GM12878 (cell line): ENCODE measurements at places on chromosomes 4 and X. TPM values are rescaled to one million over a fixed set of nuclear protein-coding genes. Genes with fewer than 3 reads are reported as not detected.
A peak's percentile ranks its signal among the peaks of the same experiment; 100 is the strongest.

GRCh38 chr4:1347410-1347864, 429 bp downstream of the UVSSA start:
- no peak for DNase-seq

- no peak for DNase-seq
These were observed 999 bp downstream of the NAP1L5 start for GRCh38 chr4:88696630-88697029.

DNA sequence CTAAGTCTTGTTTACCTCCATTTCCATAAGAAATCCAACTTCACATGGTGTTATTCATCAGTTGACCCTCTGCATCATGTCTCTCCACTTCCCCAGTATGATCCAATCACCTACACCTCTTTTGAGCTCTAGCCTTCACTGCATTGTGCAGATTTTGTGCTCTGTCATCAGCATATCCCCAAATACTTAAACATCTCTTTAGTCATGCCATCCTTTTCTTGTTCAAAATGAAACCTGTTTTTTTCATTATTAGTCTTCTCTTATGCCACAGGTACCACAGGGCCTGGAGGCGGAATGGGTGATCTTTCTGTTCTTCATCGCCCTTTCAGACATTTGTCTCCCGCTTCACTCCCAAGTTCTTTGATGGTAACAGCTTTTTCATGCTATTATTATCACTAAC, 382.7 kb upstream of the GALNTL6 start:
- no peak for DNase-seq

DNA sequence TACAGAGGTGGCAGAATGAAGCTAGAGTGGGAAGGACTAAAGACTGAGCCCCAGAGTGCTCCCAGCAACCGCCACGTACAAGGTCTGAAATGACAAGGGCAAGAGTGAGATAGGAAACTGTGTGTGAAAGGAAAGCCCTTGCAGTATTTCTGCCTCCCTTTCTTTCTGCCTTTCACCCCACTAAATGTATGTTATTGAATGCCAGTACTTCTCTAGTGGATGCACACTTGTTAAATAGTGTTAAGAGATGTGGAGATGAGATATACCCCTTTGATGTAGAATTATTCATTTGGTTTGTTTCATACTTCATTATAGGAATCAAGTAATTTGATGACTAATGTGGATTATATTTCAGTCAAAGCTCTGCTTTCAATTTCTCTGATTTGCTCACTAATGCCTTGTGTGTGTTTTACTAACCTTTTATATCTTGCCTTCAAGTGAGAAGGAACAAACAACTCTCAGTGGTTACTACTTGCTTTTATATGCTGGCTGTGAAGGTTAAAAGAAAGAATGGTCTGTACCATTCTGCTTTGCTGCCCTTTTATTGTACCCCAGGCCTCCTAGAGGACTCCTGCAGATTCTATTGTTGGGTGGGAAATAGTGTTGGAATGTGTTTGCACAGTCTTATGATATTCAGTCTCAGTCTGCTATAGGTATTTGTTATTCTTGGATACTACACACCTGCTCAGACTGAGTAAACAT, 8.0 kb upstream of the ANXA3 start:
- DNase-seq = no peak

DNA sequence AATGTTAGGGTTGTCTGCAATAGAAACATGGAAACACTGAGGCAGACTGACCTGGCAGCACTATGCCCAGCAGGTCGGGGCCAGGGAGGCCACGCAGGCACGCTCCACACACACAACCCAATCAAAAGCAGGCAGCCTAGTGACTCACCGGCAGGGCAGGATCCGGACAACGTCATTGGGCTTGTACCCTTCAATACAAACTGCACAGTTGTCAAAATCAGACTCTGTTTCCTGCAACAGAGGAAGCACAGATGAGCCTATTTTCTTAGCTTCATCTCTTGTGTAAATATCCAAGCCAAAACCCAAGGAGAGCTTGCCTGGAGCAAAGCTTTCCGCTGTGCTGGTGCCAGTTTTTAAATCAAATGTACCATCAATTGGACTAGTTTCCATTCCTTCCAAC, 185.8 kb downstream of the RNF150 start:
- DNase-seq = no peak

- DNase-seq = no peak
These were observed 186.3 kb upstream of the FTHL17 start for GRCh38 chrX:31258166-31258565.

- no peak for DNase-seq
These were observed 12.3 kb downstream of the TRIM2 start for GRCh38 chr4:153216546-153216945.

- DNase-seq = no peak
These were observed 27.6 kb downstream of the MORF4L2 start for GRCh38 chrX:103658681-103659433.

DNA sequence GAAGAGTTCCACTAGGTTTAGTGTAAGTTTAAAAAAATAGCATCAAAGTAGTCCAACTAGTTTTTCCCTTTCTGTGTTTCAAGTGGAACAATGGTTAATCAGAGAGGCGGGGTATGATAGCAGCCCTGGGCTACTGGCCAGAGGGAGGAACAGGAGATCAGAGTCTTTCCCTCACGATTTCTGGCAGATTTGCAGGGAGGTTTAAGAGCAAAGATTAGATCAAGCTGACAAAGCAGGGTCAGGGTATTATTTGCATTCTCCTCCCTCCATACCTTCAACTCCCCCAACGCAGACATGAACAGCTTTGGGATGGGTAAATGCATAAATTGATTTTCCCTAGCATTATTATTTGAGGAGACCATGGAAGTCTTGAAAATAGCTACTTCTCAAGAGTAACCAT, 277.6 kb upstream of the DIAPH2 start:
- no peak for DNase-seq

DNA sequence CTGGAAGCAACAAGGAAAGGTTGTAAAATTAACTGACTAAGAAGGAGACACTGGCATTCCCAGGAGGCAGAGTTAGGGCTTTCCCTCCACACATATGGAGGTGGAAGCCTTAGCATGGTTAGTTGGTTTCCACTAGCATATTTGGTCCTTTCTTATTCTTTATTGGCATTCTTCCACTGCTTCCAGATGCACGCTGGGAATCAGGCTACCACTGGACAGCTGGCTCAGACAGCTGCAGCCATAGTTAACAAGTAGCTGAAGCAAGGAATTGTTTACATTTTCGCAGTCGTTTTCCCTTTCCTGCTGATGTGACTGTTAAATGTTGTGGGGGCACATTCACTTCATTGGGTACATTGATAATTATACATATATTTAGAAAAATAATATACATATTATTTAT, 169.2 kb downstream of the GRIA2 start:
- DNase-seq = no peak

GRCh38 chrX:41303013-41303412, 30.9 kb upstream of the DDX3X start:
- DNase-seq = no peak

- peak; percentile 62 for DNase-seq
These were observed 16.1 kb downstream of the RNF4 start for GRCh38 chr4:2484993-2485392.

DNA sequence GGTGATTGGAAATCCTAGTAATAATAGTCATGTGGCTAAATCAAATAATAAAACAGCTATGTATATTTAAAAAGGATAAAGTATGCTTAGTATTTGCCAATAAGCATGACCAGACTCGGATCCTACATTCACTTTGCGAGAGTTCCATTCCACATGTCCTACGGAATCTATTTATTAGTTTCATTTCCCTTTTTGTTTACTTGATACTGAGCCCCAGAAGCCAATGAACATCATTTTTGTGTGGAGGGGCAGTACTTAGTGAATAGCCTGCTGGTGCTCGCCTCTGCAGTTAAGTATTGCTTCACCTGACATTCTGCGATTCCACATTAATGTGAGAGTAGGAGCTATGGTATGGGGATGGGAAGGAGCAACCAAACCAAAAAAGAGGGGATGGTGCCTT, 58.5 kb upstream of the NAP1L5 start:
- DNase-seq = no peak

DNA sequence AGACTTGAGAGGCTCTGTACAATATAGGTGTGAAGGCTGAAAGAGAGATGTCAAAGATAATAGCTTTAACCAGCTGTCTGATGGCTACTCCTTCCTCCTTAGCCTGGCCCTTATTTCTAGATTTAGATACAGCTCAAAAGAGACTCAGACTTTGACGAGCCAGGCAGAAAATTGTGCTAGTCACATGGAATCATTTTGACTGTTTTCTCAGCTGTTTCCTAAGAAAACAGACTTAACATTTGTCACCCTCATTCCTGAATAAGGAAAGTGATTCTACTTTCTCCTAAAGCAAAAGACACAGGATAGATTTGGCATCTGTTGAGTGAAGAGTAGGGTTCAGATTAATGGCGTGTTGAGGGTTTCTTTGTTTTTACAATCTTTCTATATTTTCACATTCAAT, 340.7 kb downstream of the DHX15 start:
- DNase-seq = no peak

DNA sequence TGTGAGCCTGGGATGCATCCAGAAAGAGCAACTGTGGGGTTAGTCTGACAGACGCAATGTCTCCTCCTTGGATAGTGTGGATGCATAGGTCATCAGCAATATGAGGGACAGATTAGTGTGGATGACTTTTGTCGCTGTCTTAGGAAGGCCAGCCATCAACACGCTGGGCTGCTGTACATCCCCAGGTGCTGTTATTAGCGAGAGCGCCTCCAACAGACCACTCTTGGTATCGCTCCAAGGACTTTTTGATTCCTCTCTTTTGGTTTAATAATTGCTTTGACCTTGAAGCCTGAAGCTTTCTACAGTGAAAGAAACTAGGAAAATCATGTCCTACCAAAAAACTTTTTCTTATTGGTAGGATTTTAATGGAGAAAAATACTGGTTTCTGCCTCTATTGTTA, 76.7 kb downstream of the TMEM131L start:
- no peak for DNase-seq

GRCh38 chrX:131979116-131979515, 44.0 kb upstream of the STK26 start:
- DNase-seq = no peak

- peak; percentile 4 for DNase-seq
These were observed 127.1 kb downstream of the FBXO8 start for GRCh38 chr4:174156239-174156826.

DNA sequence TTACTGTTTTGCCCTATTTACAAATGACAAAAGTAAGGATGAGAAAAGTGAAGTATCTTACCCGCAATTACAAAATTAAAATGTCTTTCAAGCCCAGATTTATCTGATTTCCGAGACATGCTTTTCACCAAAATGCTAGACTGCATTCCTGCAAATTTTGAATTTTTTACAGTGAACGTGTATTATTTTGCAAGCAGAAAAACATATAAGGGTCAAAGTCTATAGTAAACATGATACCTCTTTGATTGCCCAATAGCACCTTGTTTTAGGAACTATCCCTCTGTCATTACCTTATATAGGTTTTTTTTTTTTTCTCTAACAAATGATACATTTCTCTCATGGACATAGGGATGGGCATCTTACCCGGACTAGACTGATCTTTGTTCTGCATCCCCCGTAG, 134.2 kb upstream of the RAP2C start:
- no peak for DNase-seq

DNA sequence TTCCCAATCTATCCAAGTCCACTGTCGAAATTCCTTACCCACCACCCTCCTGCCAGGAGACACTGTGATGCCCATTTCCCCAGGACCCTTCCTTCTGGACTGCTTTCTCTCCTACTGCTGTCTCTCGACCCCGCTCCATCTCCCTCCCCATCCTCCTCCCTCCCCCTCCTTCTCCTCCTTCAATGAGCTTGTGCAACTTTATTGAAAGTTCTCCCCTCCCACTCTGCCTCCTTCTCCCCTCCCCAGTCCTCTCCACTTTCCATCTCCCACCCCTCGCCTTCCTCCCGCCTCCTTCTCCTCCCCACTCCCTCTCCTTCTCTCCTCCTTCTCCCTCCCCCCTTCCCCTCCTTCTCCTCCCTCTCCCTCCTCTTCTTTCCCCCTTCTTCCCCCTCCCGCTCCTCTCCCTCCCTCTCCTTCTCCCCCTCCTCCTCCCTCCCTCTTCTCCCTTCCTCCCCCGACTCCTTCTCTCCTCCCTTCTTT, 116.6 kb upstream of the FAT1 start:
- no peak for DNase-seq

DNA sequence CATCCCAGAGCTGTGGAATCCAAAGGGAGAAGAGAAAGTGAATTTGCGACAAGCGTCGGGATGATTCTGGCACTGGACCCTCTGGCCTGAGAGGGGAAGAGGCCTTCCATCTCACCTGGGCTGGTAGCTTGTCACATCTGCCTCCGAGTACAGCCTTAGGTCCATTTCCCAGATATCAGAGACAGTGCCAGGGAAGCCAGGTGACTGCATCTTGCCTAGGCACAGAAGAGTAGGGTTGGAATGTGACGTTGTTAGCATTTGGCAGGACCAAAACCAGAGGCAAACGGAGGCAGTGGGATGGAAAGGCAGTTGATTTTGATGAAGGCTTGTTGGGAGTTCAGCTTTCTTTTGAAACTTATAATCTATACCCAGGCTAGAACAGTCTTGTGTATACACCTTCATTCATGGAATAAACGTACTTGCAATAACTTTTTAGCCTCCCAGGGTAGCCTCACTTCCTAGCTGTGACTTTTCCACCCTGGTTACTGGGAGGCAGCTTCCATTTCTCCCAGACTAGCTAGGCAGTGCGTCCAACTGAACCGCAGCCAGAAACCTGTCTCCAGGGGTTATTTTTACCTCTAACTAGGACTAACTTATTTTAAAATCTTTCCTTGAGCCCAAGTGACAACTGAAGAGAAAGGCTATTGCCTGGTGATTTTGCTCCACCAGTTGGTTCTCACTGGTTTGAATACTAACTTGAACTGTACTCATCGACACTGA, 5.9 kb downstream of the SOD3 start:
- no peak for DNase-seq

DNA sequence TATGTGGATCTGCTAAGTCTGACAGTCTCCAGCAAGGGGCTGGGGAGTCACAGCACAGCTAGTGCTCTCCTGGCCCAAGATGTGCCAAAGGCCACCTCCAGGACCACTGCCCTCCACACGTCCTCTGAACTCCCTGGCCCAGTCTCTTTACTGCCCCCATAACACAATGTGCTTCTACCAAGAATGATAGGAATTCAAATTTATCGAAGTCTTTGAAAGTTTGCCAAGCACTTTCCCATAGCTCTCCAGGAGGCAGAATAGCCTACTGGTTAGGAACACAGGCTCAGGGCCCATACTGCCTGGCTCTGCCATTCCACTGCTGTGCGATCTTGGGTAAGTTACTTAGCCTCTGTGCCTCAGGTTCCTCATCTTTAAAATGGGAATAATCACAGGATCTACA, 86.7 kb downstream of the NHSL2 start:
- no peak for DNase-seq

FGF13 gene
- polyA plus RNA-seq = 0.28 TPM in 1 of 2 replicates, not detected in the other

RTL3 gene
- polyA plus RNA-seq = 0.37 TPM in 1 of 2 replicates, not detected in the other

ODAPH gene
- polyA plus RNA-seq = not detected in 2 replicates

DHX15 gene
- polyA plus RNA-seq = 186 and 195 TPM in 2 replicates
